ENCODE measurements at places on chromosomes 16 and 17. TPM values are rescaled to one million over a fixed set of nuclear protein-coding genes. Genes with fewer than 3 reads are reported as not detected.

DNA sequence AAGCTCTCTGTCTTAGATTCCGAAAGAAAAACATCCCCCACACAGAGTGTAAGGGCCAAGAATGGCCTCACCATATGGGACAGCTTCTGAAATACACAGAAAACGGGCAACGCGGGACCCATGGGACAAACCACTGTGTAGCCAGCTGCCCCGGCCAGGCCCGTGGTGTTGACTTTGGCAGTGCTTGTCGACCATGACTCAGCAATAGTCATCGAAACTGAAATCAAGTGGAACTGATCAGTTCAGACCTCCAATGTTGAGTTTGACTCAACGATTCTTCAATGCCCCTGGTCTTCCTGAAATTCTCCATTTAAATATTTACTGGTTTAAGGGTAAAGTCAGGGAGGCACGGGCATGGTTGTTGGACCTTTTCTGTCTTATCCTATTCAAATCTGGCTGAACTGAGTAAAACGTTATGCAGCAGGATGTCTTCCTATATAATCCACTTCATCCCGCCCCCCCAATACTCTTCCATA, 27.5 kb downstream of the ZFHX3 start:
- peak; percentile 85 for DNase-seq

- DNase-seq: no peak
These were observed 9.9 kb upstream of the TEX2 start for GRCh38 chr17:64273006-64273405.

The KCNH6 gene
- not detected for polyA plus RNA-seq

- no peak for DNase-seq
These were observed 302.1 kb downstream of the MAF start for GRCh38 chr16:79298476-79298875.

- no peak for DNase-seq
These were observed 24.6 kb downstream of the HOXB1 start for GRCh38 chr17:48506246-48506645.

DNA sequence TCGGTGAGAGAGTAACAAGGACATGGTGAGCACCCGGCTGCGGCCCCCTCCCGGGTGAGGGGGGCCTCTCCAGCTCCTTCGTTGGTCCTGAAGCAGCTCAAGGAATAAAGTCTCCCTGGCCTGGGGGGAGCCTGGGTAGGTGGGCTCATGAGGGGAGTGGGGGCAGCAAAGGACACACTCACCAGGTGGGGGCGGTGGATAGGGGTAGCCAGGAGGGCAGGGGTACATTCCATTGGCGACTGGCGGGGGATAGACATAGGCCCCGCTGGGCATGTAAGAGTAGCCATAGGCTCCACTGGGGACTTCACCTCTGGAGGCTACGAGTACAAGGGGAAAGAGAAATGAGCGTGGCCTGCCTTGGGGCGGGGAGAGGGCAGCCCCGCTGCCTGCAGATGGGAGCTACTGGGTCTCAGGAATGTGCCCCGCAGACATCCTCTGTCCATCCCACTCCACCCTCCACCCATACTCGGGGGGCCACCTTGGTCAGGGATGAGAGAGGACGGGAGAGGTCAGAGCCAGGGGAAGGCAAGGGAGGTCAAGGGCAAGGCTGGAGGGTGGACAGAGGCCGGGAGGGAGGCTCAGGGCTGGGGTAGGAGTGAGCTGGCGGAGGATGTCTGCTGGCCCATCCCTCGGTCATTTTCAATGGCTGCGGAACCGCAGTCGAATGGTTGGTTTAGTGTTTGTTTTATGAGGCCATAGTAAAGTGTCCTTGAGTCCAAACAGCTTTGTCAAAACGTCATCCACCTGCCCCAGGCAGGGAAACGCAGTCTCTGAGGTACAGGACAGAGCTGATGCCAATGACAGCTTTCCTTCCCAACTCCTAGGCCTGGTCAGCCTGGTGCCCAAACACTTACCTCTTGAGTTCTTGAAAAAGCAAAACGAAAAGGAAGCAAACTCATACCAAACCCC, 3.7 kb upstream of the UNC13D start:
- no peak for DNase-seq

GRCh38 chr16:74903120-74903519, 81.8 kb downstream of the WDR59 start:
- no peak for DNase-seq

DNA sequence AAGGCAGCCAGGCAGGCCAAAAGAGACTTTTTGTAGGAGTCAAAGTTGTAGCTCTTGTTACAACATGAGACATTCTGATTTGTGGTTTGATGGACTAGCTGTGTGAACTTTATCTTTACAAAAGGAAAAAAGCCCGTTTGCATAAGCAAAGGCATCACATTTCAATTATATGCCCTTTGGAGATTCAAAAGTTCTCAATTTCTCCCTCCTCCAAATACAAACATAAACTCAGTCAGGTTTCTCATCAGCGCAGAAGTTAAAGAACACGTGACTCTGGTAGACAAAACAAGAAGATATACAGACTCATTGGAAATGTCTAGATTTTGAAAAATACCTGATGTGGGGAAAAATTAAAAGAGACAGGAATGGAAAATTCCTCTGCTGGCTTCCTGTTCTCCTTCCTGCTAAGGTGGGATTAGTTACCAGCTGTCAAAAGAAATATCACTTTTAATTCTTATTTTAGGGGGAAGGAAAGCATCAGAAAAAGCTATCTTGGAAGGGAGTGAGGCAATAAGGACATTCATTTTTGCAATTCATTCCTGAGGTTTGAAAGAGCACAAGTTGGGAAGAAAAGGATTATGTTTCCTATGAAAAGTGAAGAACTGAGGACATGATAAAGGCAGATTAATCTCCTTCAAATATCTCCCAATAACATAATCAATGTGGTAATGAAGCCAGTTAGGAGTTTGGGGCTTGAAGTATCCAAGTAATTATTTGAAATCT, 4.6 kb upstream of the KCNJ16 start:
- DNase-seq: no peak

The HBA2 gene
- polyA plus RNA-seq: 24.9 TPM

GRCh38 chr17:5364696-5365095, 54.8 kb downstream of the NUP88 start:
- DNase-seq: no peak

GRCh38 chr16:72884573-72884972, 163.4 kb downstream of the ZFHX3 start:
- DNase-seq: no peak

DNA sequence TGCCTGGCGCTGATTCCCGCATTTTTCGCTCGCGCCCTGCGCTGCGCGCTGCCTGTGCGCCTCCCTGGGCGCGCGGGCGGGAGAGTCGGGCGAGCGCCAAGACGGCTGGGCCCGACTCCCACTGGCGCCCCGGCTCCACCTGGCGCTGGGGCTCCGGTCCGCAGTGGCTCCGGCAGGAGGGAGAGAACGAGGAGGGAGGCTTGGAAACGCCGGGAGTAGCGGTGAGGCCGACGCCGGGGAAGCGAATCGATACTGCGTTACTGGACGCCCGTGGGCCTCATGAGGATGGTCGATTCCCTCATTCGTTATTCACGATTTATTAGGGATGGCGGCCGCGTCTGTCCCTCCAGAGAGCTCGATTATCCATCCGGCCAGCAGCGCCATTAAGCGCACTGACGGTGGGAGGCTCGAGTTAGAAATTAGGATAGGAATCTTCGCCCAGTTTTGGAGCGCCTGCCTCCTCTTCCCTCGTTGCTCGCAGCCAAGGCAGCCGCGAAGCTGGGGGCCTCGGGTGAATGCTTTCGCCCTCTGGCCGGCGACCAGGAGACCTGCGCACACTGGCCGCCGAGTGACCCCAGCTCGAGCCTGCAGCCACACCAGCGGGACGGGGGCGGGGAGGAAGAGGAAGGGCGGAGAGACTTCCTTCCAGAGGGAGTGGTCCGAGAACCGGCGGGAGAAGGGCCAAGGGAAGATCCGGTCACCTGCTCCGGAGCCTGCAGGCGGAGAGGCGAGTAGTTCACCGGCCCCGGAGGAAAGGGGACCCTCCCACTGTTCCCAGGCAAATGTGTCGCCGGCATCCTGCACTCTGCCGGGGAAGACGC, 1.3 kb upstream of the PCGF2 start:
- peak; percentile 90 for DNase-seq

The ASPA gene
- polyA plus RNA-seq: 1.2 TPM

The CPHXL2 gene
- not detected for polyA plus RNA-seq

The PHB1 gene
- polyA plus RNA-seq: 175 TPM

- no peak for DNase-seq
These were observed 1851.6 kb downstream of the TP53TG3F start for GRCh38 chr16:35310999-35311398.

- no peak for DNase-seq
These were observed 7.1 kb downstream of the DRC3 start for GRCh38 chr17:17979778-17980177.

The OTOP3 gene
- polyA plus RNA-seq: not detected

The ECI1 gene
- 81.7 TPM for polyA plus RNA-seq

The CIAO3 gene
- 26.7 TPM for polyA plus RNA-seq

The FOXF1 gene
- 0.01 TPM for polyA plus RNA-seq
